Naive B cell (primary cell): ENCODE measurements at places on chromosomes 6 and 20.
A peak's percentile ranks its signal among the peaks of the same experiment; 100 is the strongest.

DNA sequence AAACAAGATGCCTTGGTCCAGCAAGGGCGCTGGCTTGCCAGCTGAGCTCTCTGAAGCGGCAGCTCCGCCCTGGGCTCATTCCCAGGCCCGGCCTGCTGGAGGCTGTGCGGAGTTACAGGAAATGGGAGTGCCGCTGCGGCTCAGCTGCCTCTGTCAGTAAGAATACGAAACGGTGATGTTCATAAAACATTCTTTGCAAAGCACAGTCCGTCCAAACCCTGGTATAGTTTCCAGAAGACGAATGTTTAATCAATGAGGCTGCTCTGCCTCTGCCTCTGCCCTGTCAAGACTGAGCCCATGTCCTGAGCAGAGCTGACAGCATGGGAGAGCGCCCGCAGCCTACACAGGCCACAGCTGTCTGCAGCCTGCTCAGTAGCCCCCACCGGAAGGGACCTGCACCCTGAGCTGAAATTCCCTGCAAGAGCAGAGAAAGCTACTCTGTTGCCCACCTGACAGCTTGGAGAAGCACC is 153.3 kb upstream of the SNX9 start:
- DNase-seq = no peak

GRCh38 chr6:140440223-140440835 is 1065.9 kb upstream of the CITED2 start:
- no peak for DNase-seq

- DNase-seq = no peak
Observed at GRCh38 chr6:34150766-34151165, 4.9 kb upstream of the GRM4 start.

DNA sequence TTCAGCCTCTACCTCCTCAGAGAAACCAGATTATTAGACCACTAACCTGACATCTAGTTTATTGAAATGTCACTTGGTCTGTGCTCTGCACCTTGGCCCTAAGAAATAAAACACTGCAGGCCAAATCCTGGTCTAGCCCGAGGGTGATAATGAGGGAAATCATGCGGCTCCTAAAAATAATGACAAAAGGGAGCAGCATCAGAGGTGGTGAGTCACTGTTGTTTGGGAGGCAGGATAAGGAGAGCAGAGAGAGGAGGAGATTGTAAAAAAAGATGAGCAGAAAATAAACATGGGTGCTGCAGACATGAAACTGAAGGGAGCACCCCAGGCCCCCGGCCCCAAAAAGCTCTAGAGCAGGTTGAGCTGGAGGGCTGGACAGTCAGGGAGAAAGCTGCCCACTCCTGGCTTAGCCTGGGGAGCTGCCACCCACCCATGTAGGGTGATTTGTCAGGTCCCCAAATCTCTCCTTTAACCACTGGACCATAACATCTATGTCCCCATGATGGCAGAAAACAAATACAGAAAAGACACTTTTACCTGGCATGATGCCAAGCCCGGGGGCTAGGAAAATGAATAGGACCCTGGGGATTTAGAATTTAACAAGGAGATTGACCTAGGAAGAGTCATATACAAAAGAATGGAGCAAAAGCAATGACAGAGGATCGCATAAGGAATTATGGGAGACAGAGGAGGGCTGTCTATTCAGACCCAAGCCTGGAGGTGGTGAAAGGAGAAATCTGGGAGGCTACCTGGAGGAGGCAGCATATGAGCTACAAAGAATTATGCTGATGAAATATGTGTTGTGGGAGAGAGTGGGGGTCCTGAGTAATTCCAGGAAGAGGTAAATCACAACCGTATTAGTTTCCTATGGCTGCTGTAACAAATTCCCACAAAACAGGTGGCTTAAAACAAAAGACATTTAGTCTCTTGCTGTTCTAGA is 103.7 kb downstream of the SNAP25 start:
- no peak for DNase-seq

DNA sequence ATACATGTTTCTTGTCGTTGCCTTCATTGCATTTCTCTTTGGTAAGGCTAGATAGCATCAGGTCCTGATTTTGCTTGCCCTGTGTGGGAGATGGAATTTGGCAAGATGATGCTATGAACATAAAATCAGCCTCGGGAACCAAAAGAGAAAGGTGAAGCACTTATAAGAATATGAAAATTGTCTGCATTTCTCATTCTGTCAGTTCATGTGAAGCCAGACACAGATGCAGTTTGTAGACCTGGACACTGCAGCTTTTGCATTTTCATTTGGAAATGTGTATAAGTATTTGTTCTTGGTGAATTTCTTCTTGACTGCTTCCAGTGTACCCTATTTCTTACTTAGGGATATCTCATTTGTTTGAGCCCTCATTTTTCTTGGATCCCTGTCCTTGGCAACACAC is 1.3 kb downstream of the YWHAB start:
- DNase-seq = no peak

- DNase-seq = no peak
Observed at GRCh38 chr6:36375644-36376155, 11.8 kb downstream of the ETV7 start.

DNA sequence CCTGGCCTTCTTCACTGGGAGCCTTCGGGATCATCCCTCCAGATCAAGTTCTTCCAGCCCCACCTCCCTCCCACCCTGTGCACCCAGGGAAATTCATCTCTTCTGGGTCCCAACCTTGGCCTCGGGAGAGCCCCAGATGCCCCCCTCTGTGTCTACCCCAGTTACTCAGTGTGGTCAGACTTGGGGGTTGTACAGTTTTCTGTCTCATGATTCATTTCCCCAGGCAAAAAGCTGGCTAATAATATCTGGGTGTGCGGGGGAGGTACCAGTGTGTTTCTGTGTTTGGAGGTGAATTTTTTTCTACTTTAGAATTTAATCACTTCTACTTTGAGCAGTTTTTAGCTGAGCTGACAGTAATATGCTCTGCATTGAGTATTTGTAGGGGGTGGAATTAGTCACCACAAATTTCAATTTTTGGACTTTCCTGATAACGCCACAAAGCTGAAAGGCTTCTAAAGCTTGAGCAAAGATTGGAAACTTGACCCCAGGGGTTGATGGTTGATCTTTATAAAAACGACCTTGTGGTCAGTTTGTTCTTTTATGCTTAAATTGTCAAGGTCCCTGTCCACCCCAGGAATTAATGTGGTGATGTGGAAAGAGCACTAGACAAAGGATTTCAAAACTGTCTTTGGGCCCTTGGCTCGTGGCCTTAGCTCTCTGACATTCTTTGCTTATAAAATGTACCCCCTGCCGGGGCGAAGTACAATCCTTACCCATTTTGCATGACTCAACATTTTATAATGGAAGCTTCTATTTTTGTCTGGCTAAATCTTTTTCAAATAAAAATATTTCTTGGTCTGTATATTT is 284.7 kb upstream of the TAB2 start:
- DNase-seq = no peak

DNA sequence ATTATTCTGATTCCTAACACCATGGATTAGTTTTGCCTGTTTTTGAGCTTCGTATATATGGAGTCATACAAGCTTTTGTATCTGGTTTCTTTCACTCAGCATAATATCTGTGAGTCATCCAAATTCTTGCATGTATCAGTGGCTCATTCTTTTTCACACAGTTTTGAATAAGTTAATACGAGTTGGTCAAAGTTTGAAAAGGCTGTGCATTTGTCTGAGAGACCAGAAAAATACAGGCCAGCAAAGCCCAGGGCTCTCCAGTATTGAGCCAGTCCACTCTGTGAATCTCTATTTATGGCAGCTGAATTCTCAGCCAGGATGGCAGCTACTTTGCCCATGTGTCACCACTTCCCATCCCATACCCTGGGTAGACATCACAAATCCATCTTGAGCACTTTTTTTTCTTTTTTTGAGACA is 7.2 kb upstream of the CHMP4B start:
- DNase-seq = no peak

GRCh38 chr6:151239603-151240035 is at the start of gene AKAP12:
AKAP12 (plus strand) TSS chr6:151239967; CDS start chr6:151240563, 596 bp downstream.
- DNase-seq = peak; percentile 1

- DNase-seq = no peak
Observed at GRCh38 chr6:84249724-84250123, 22.3 kb upstream of the CEP162 start.

- no peak for DNase-seq
Observed at GRCh38 chr6:39425346-39426072, 103.0 kb upstream of the KCNK16 start.

DNA sequence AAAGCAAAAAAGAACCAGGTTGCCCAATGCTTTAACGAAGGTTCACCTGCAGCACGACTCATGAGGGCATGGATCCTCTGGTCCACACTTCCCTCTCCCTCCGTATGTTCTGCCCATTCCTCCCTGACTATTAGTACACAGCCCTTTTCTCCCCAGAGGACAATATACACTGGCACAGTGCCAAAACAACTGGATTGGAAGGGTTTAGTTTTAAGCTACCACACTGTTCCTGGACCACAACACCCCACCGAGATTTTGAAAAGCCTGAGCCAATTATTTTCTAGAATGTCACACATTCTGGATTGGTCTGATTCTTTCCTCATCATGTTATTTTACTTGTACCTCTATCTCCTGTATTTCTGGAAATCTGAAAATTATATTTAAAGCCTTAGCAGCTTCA is 2.9 kb upstream of the AKAP7 start:
- no peak for DNase-seq

DNA sequence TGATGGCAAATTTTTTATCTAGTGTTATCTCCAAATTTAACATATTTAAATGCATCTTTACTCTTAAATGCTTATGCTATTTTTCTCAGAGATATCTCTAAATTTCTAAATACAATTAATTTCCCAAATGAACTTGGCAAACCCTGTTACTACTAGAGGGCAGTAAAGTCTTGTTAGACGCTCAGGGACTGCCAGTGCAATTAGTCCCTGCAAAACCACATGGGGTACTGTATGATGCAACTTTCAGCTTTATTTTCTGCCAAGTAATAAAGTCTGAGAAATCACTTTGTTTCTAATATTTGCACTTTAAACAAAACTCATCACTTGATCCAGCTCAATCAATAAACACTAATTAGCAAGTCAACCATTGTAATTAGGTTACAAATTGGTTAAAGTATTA is 76.0 kb upstream of the ADGRB3 start:
- DNase-seq = no peak
